ENCODE measurements at places on chromosomes 4 and X.

GRCh38 chrX:106619797-106620196 is 8.0 kb downstream of the RADX start:
- DNase-seq: no peak

DNA sequence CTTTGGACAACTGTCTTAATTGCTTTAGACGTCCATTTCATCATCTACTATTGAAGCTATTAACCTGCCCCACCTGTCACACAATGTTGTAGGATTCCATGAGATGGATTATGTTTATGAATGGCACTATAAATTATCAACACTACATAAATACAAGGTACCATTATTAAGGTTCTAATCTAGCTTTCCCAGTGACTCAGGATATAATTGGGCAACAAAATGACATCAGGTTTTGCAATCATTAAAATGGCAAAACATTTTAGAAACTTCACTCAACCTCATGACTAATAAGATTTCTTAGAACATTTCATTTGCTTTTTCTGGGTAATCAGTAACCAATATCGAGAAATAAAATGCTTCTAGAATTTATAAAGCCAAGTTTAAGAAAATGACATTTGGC is 9.2 kb downstream of the HOPX start:
- DNase-seq: no peak

GRCh38 chr4:144750348-144750747 is 104.4 kb downstream of the HHIP start:
- no peak for DNase-seq

DNA sequence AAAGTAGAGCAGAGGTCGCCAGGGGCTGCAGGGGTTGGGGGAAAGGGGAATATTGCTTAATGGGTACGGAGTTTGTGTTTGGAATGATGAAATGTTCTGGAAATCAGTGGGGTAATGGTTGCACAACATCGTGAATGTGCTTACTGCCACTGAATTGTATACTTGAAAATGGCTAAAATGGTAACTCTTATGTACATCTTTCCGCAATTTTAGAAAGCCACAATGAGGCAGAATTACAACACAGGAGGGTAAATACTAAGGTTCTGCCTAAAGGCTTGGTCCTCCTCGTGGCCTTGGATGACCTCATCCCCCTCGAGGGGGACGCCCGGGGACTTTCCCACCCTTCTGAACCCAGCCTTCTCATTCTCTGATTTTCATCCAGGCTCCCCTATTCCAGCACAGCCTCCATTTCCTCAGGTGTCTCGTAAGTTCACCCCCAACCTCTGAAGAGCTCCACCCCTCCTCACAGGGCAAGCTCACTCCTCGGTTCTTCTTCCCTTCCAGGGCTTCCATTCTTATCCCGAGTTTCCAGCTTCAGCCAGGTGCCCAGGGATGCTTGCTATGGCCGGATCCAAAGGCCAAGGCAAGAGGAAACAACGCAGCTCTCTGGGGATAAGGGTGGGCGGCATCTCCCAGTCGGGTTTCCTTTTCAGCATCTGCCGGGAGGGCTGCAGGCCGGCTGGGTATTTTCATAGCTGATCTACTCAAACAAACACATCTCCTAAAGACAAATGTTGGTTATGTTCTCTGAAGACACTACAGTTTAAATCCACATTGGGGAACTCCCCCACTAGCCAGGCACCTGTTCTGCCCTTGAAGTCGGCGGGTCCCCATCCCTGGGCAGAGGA is 71.3 kb upstream of the ACSL1 start:
- DNase-seq: no peak

- DNase-seq: no peak
These were observed 39.5 kb upstream of the MAP3K15 start for GRCh38 chrX:19554786-19555185.

- DNase-seq: no peak
These were observed 3.7 kb downstream of the ADGRG4 start for GRCh38 chrX:136304493-136304892.

DNA sequence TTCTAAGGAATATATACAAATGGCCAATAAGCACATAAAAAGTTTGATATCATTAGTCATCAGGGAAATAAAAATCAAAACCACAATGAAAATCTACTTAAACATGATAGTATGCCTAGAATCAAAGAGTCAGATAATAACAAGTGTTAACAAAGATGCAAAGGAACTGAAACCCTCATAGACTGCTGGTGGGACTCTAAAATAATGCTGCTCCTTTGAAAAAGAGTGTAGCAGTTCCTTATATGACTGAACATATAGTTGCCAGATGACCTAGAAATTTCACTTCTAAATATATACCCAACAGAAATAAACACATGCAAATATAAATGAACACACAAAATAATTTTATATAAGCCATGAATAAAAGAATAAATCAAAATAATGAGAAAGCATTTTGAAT is 205.1 kb upstream of the CTSO start:
- no peak for DNase-seq

GRCh38 chr4:156294577-156294976 is 340.9 kb upstream of the CTSO start:
- no peak for DNase-seq

DNA sequence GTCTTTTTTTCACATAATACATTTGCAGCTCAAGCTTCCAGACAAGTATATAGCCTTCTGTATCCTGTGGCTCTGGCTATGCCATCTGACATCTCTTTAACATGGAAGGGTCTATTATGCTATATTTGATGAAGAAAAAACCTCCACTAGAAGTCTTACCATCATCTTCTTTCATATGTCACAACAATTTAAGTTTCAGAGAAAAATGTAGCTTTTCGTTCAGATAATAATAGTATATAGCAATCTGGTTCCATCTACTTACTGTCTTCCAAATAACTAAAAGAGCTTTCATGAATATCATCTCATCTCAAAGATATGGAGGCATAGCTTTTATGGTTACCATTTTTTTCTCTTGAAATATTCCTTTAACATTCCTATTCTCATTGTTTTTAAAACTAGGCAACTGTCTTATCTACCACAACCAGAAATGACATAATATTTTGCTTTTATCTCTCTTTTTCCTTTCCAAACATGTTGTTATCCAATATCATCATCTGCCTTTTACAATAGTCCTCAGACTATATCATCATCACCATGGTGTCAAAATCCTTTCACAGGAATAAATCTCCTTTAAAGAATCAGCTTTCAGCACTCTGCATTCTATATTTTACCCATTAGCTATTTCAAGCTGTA is 1005.1 kb downstream of the PDHA2 start:
- DNase-seq: no peak

GRCh38 chr4:187084701-187085100 is 361.0 kb upstream of the FAT1 start:
- no peak for DNase-seq

GRCh38 chr4:83065266-83065665 is 30.3 kb downstream of the COPS4 start:
- DNase-seq: no peak

DNA sequence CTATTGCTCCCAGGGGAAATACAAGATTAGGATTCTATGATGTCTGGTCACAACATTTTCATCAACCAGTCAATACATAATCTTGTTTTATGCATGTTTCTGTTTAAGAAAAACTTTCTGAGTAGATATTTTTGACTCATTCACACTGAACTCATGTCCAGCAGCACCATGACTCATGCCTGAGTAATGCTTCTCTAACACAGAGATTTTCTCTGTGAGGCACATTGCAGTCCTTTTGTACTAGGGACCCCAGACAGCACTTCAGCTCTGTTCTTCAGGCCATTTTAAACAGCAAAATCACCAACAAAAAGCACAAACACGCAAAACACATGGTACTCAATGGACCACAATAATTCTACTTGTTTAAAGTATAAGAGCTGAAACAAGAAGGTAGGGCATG is 83.6 kb downstream of the MXRA5 start:
- DNase-seq: no peak

- no peak for DNase-seq
These were observed at the start of gene ARHGEF38 for GRCh38 chr4:105551965-105552746. Gene ARHGEF38, plus strand, starts transcription at chr4:105552620. Its CDS starts 146 bp downstream, at chr4:105552766.

GRCh38 chrX:77174680-77175519 is 272.3 kb upstream of the FGF16 start:
- DNase-seq: no peak

- DNase-seq: no peak
These were observed 94.3 kb downstream of the FAM193A start for GRCh38 chr4:2630556-2631273.

DNA sequence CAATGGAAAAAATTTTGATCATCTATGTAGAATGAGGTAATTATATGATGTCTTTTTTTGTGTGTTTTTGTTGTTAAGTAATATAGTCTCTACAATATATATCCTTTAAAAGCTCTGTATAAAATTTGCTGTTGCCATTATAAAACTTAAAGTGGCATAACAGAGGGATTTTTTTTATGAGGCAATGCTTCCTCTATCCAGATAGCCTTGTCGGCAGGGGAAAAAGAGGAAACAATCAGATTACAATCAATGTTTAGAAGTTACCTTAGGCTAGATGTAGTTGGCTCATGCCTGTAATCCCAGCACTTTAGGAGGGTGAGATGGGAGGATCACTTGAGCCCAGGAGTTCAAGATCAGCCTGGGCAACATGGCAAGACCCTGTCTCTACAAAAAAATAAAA is 86.8 kb downstream of the DIAPH2 start:
- no peak for DNase-seq

- no peak for DNase-seq
These were observed 33.6 kb upstream of the CFAP299 start for GRCh38 chr4:80301884-80302283.

- DNase-seq: no peak
These were observed 231.3 kb downstream of the INPP4B start for GRCh38 chr4:142614621-142615323.

- DNase-seq: peak; percentile 7
These were observed 516.6 kb downstream of the PPARGC1A start for GRCh38 chr4:23373261-23373660.

DNA sequence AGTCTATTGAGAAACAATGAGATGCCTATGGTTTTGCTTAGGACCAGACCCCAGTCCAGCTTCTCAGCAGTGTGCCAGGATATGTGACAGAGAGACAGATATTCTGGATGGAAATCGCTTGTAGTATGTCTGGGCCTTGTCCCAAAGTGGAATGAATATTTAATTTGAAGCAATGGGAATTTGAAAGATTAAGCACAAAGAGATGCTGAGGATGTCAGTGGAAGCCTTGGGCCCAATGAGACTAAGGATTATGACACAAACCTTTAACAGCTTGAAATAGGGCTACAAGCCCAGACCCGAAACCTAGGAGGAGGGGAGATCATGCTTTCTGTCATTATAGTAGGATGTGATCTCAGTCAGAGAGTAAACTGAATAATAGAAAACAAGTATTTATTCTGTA is 459.2 kb downstream of the FAT4 start:
- no peak for DNase-seq

DNA sequence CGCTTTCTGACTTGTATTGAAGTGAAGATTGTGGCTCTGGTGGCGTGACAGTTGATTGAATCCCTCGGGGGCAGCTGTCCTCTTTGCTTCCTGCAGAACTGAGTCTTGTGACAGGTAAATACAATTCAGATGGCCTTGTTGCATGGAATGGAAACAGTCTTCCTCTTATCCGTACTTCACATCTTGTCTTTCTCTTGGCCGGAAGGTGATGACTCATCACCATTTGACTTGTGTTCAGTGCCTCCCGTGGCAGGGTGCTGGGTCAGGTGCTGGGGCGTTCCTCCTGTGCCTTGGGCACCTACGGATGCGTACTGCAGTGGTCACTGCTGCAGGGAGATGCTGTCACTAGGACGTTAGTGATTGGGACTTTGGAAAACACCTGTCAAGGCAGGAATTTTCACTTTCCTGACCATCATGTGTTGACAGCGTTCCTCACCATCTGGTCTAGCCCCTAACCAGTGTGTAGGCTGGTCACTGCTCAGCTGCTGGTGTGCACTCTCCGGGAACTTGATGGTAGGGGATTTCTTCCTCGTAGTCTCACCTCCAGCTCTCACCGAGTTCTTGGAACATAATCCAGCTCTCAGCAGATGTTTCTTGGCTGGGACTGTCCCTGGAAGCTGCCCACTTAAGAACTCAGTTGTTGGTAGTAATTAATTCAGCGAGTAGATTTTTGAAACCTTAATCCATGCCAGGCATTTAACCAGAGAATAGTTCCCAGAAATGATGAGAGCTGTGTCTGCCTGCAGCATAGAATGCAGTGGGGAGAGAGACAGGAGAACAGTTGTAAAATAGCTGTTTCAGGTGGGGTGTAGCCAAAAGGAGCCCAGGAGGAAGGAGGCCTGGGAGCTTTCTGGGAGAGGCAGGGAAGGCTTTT is 7.2 kb downstream of the TBC1D14 start:
- DNase-seq: peak; percentile 50

DNA sequence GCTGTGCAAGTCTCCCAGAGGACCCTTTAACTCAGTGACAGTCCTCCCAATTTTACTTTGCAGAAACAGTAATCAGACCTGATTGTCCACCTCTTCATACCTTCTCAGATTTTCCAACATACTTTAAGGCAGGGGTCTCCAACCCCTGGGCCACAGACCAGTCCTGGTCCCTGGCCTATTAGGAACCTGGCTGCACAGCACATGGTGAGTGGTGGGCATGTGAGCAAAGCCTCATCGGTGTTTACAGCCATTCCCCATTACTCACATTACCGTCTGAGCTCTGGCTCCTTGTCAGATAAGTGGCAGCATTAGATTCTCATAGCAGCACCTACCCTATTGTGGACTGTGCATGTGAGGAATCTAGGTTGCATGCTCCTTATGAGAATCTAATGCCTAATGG is 74.3 kb downstream of the TECRL start:
- no peak for DNase-seq

DNA sequence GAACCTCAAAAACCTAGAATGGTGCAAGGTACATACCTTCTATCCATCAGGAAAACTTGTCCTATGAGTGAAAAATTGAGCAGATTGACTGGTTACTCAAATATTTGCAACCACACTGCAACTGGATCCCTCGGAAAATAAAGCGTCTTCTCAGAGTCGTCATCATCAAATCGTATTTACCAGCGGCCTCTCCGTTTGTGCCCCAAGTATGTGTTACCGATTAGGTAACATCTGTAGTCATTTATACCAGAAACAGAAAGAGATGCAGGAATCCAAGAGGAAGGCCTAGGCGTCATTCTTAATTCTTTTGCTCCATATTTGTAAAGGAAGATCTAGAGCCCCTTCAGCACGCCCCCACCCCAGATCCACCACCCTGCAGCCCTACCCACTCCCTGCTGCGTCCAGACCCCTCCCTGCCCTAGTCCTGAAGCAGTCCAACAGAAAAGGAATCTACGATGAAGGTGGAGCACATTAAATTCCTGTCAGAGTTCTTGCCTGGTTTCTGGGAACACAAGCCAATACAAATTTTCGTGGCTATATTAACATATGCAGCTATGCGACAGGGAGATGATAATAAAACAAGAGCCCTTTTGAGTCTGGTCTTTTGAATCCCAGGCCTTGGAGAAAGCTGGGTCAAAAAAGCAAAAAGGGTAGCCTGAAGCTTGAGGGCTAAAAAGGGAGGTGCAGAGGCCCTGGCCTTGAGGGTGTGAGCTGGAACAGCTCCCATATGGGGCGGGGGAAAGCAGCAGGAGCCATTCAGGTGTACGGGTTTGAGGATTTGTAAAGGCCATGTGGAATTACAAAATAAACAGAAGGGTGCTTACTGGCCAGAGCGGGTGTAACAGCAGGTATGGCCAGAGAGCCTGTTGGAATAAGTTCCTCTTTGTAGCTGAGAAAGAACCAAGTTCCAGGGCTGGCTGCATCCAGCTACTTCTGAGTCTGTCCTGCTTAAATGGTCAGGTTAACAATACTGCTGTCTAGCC is 77.0 kb downstream of the ZNF827 start:
- no peak for DNase-seq

- no peak for DNase-seq
These were observed 9.9 kb upstream of the SLC25A6 start for GRCh38 chrX:1401611-1402430.
